ENCODE measurements at places on chromosomes 6 and 20.

DNA sequence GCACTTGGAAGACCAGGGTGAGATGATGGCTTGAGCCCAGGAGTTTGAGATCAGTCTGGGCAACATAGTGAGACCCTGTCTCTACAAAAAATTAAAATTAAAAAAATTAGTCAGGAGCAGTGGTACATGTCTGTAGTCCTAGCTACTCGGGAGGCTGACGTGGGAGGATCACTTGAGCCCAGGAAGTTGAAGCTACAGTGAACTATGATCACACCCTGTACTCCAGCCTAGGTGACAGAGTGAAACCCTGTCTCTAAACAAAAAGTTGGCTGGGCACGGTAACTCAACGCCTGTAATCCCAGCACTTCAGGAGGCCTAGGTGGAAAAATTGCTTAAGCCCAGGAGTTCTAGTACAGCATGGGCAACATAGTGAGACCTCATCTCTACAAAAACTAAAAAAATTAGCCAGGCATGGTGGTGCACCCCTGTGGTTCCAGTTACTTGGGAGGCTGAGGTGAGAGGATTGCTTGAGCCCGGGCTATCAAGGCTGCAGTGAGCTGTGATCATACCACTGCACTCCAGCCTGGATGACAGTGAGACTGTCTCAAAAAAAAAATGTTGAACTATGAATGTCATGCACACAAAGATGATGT lies 60.8 kb upstream of the MYL9 start:
- DNase-seq = no peak

GRCh38 chr20:33560026-33560425 lies 70.1 kb downstream of the CBFA2T2 start:
- peak; percentile 17 for DNase-seq

DNA sequence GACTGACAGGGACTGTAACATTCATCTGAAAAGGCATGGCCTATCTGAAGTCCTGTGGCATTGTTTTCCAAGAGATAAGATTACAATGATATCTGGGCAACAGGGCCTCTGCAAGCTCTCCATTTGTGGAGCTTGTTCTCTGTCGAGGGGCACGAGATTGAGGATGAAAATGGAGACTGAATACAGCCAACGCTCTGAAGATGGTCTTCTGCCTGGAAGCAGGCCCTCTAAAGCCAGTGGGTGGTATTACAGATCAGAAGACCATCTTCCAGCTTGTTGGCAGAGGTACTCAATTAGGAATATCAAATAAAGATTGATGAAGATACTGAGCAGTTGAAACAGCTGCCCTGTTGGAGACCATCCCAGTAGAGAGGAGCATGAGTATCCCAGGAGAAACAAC lies 288.2 kb downstream of the CENPW start:
- no peak for DNase-seq

DNA sequence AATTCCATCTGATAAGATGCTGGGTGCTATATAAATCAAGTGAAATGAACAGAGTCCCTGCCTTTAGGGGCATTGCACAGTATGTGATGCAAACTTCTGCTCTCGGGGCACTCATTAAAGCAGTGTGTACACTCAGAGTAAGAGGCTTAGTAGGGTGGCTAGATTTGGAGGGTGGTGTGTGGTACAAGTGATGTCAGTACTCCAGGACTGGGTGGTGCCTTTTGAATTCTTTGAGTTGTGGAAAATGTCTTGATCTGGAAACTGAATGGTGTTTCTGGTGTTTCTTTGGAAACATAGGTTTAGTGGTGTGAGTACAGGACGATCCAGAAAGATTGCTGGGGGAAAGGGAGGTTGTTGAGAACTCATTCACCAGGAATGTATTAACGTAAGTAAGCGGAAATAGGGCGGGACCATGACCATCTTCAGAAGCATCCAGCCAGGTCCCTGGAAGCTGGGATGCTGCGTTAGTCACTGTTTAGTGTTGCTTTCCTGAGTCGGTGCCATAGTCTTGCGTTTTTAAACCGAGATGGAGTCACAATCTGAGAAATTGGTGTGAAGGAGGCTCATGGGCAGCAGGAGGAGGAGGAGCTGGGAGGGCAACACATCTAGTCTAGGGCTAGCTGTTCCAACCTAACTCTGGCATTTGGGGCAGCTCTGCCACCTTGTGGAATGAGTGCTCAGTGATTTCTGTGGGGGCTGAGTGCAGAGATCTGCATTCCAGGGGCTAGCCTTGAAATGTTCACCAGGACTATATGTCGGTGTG lies 70.3 kb downstream of the SCAND1 start:
- DNase-seq = peak; percentile 10

GRCh38 chr20:9359561-9360308 lies 154.7 kb upstream of the LAMP5 start:
- no peak for DNase-seq

GRCh38 chr20:63317061-63317460 lies 24.1 kb downstream of the COL20A1 start:
- no peak for DNase-seq

GRCh38 chr6:111941686-111942330 lies 68.6 kb upstream of the FYN start:
- no peak for DNase-seq

DNA sequence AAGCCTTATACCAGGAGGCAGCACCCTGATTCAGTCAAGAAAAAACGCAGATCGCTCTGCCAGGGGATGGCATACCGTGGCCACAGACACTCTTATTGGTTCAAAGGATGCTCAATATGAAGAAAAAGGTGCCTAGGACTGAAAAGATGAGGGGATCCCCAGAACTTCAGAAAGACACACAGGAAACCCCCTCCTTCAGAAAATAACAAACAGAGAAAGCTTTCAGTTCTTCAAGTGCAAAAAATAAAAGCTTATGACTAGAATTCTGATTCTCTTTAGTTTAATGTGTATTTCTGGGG lies 17.7 kb upstream of the MYB start:
- DNase-seq = no peak

DNA sequence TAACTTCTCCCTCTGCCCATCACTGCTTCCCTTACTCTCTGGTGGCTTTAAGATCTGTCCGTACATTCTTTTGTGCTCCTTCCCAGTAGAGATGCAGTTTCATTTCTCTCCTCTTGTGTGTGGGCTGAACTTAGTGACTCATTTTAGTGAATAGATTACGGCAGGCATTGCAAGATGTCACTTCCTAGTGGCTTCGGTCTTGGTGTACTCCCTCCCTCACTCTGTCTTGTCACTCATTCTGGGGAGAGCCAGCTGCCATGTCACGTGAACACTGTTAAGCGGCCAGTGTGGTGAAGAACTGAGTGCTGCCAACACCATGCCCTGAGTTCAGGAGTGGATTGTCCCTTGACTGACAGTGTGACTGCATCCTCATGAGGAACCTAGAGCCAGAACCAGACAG lies 115.9 kb downstream of the OTOR start:
- no peak for DNase-seq

DNA sequence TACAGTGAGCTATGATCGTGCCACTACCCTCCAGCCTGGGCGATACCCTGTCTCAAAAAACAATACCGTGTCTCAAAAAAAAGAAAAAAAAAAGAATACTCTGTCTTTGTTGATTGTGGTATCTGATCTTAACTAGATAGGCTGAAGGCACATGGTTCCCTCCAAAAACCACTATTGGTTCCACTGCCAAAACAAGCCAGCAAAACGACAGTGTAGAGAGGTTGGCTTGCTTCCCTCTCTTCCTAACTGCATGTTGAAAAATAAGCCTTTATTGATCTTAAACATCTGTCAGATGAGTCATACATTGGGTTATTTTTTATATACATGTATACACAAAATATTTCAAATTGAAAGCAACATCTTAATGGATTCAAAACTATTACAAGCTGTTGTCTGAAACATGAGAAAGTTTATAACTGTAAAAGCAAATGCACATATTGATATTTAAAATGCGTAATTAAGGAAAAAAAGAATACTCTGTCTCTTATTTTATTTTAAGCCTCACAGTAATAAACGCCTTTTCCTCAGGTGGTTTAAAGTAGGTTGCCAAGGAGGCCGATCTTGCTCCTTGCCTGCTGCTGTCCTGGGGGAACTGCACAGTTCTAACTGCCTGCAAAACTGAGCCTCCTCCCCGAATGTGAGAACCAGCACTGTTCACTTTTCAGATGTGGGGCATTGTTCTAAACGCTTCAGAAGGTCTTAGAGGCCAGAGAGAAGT lies 7.0 kb upstream of the NINL start:
- no peak for DNase-seq

- DNase-seq = no peak
Observed at GRCh38 chr6:45614488-45615285, 237.0 kb upstream of the SUPT3H start.

Measured in DMS79 (cell line).